ENCODE measurements at places on chromosomes 6 and 20.

DNA sequence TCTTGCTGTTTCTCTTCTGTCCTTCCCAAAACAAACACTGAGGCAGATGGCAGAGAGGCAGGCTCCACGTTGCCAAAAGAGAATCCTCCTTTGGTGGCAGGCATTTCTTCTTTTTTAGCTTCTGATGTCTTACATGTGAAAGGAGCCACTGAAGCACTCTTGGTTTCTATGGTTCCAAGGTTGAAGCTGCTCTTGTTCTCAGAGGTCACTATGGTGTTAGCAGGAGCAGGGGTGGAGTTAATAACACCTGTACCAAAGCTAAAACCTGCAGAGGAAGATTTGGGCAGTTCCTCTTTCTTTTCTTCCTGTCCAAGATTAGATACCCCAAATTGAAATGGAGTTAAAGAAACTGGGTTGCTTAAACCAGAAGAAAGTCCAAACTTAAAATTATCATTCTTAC is 28.8 kb downstream of the FAM8A1 start:
- DNase-seq, result no peak

DNA sequence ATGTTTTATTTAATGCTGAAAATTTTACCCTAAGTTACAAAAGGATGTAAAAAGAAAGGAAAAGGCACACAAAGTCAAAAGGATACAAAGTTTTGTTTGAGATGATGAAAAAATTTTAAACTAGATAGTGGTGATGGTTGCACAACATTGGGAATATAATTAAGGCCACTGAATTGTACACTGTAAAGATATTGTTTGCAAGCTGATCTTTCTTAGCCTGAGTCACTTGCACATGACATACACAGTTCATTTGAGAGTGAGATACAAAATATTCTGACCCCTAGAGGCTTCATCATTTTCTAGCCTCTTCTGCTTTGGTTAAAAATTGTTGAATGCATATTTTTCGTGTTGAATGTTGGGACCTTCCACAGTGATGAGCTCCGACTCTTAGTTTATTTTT is 462.6 kb downstream of the HDGFL1 start:
- DNase-seq, result no peak

DNA sequence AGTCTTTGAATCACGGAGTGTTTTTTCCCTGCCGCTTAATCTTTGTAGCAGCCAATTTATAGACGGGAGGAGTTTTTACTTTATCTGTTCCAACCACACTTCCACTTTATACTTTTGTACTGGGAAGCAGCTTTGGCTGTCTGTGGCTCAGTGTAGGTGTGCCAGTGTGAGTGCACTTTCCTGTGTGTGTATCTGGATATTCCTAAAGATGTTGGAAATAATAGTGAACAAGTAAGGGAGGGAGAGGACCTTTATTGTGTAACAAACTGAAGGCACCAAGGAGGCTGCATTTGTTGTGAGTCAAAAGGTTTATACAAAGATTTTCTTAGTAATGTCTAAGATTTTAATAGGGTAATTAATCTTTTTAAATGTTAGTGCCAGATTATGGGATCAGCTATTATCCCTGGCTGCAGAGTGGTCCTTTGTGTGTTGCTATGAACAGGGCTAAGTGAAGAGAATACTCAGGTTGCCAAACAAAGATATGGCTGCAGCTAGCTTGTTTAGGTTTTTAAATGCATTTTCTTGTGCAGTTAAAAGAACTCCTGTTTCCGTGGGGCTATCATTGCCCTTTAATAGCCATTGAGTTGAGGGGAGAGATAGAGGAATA is 226.3 kb downstream of the RNF144B start:
- no peak for DNase-seq

DNA sequence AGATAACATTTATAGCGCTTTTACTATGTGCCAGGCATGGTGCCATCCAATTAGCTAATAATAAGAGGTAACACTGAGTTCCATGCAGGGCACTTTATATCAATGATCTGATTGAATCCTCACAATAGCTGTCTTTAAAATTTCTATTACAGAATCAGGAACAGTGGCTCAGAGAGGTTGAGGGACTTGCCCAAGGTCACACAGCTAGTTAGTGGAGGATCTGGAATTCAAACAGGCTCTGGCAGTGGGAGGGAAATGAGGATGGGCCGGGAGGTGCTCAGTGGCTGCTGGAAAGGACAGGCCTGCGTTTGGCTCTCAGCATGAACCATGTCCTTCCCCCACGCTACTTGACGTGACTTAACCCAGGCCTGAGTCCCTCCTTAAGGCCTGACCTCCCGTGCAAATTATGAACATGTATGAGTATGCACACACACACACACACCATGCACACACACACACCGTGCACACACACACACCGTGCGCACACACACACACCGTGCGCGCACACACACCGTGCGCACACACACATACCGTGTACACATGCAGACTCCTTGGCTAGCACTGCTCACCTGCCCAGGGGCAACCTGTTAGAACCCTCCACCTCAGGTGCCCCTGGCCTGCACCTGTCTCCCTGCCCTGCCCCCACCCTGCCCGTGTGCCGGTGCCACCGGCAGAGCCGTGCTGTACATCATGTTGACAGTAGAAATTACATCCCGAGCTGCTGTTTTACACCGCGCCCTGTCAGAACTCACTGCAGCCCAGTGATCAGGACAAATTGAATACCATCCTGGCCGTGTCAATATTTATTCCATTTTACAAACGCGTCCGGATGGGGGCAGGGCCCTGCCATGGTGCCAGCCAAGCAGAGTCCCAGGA is 43.7 kb downstream of the CDH22 start:
- no peak for DNase-seq

GRCh38 chr6:163335671-163336545 is 78.6 kb upstream of the QKI start:
- no peak for DNase-seq

All from iPS DF 6.9 (cell line).